Activated naive CD4-positive, alpha-beta T cell treated with anti-CD3 and anti-CD28 coated beads, Interleukin-2, amount 10 ng/mL, durations not matched to agents 7 days and 5 days (primary cell): ENCODE measurements at places on chromosomes 13 and 19.

- H3K27ac ChIP-seq = no peak overlapping the region
- no peaks in the 10 kb centered on the region for H3K27me3 ChIP-seq
- no peak for DNase-seq
- no peaks in the 10 kb centered on the region for H3K4me1 ChIP-seq
- H3K36me3 ChIP-seq = no peaks in the 10 kb centered on the region
These were observed 809.5 kb upstream of the SLITRK6 start for GRCh38 chr13:86608701-86609100.

- H3K27me3 ChIP-seq = peaks cover 6% of the 10 kb centered on the region
- no peak for DNase-seq
- H3K36me3 ChIP-seq = no peaks in the 10 kb centered on the region
- no peaks in the 10 kb centered on the region for H3K4me1 ChIP-seq
These were observed 140.5 kb upstream of the VSTM2B start for GRCh38 chr19:29385191-29385795.

DNA sequence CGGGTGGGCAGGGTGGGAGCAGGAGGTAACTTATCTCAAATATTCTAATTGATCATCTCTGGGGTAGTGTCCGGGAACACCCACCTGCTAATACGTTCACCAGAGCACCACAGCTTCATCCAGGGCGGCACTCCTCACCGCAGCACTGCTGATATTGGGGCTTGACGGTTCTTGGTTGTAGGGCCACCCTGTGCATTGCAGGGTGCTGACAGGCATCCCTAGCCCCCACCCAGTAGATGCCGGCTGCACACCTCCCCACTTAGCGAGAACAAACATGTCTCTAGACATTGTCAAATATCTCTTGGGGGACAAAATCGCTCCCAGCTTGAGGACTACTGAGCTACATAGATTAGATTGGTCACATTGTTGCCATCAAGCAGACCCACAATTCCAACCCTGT is 73.9 kb upstream of the WASF3 start:
- no peak overlapping the region for H3K4me3 ChIP-seq
- H3K36me3 ChIP-seq = no peaks in the 10 kb centered on the region
- H3K27ac ChIP-seq = no peak overlapping the region
- DNase-seq = no peak
- H3K4me1 ChIP-seq = peaks cover 11% of the 10 kb centered on the region

GRCh38 chr19:51082611-51083010 is at the start of gene KLK14:
Gene KLK14 (minus strand): TSS chr19:51082887. CDS start chr19:51082614, 273 bp downstream.
- no peak within 1 kb of the TSS for H3K4me3 ChIP-seq
- no peak within 1 kb of the TSS for H3K27ac ChIP-seq
- no peaks in the 10 kb centered on the region for H3K4me1 ChIP-seq
- H3K36me3 ChIP-seq = no peaks in the 10 kb centered on the region

DNA sequence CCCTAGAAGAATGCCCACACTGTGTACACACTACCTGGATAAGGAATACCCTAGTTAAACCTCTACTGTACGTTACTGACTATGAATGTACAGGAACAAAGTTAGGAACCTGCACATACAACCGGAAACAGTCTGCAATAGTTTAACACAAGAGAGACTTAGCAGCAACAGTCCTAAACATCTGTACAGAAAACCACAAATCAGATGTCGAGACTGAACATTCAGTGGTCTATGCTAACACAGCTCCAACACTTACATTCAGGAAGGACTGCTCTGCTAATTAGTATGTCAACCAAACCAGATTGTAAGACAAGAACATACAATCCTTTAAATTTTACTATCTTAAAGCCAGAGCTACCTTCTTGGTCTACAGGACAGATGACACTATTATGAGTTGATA is 104.9 kb downstream of the ZNF429 start:
- DNase-seq = no peak
- no peaks in the 10 kb centered on the region for H3K36me3 ChIP-seq
- no peak overlapping the region for H3K27ac ChIP-seq
- no peak overlapping the region for H3K4me3 ChIP-seq
- peaks cover under 1% of the 10 kb centered on the region for H3K4me1 ChIP-seq

DNA sequence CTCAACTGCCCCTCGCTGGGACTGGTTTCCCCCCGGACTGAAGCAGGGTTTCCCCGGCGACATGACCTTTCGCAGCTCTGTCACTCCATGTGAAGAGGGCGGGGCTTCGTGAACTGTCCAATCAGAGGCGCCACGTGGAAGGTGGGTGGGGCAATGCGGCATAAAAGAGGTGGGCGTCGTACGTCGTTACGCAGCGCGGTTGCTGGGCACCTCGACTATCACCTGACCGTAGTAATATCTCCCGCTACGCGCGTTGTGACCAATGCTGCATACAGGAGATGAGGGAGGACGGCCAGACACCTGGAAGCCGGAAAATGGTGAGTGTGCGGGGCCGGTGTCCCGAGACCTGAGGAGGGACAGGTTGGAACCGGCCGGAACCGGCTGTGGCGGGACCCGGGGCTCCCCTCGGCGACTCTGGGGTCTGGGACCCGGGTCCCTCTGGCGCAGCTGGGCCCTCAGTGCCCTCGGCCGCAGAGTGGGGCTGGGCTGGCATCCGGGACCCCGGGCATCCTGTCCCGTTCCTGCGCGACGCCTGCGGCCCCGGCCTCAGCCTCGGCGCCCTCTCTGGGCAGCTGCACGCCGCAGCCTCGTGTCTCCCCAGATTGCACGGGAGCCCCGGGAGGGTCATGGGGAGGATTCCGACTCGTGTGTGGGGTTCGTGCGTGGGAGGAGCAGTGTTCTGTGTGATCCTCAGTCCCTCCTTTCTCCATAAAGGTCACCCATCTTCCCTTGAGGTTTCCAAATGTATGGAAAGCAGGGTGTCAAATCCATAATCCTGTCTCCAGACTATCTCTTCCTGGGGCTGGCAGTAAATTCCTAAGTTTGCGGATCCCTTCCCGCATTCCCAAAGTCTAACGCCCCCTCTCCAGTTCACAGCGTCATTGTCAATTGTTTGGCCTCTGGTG is 32.2 kb downstream of the ZNF136 start:
- peak; percentile 68 for DNase-seq
- peaks cover 4% of the 10 kb centered on the region for H3K27me3 ChIP-seq
- H3K4me3 ChIP-seq = peak overlapping the region; percentile 65
- peaks cover 21% of the 10 kb centered on the region for H3K4me1 ChIP-seq
- H3K36me3 ChIP-seq = peaks cover 41% of the 10 kb centered on the region

- no peaks in the 10 kb centered on the region for H3K36me3 ChIP-seq
- no peak for DNase-seq
- H3K27ac ChIP-seq = peak overlapping the region; percentile 42
- H3K4me3 ChIP-seq = peak overlapping the region; percentile 32
- H3K4me1 ChIP-seq = peaks cover 24% of the 10 kb centered on the region
These were observed 24.1 kb downstream of the RFX2 start for GRCh38 chr19:6086068-6086788.

- H3K27ac ChIP-seq = no peak overlapping the region
- H3K27me3 ChIP-seq = no peaks in the 10 kb centered on the region
- no peaks in the 10 kb centered on the region for H3K36me3 ChIP-seq
- H3K4me1 ChIP-seq = no peaks in the 10 kb centered on the region
- DNase-seq = no peak
These were observed 955.7 kb upstream of the SLC10A2 start for GRCh38 chr13:104021806-104022397.

GRCh38 chr13:35554972-35555623 is 78.6 kb upstream of the MAB21L1 start:
- no peaks in the 10 kb centered on the region for H3K36me3 ChIP-seq
- H3K4me1 ChIP-seq = no peaks in the 10 kb centered on the region
- H3K4me3 ChIP-seq = no peak overlapping the region
- H3K27ac ChIP-seq = no peak overlapping the region

GRCh38 chr13:99153219-99153618 is 47.4 kb upstream of the UBAC2 start:
- no peak for DNase-seq
- no peaks in the 10 kb centered on the region for H3K36me3 ChIP-seq
- no peak overlapping the region for H3K4me3 ChIP-seq
- H3K27me3 ChIP-seq = peaks cover 4% of the 10 kb centered on the region
- H3K27ac ChIP-seq = no peak overlapping the region

DNA sequence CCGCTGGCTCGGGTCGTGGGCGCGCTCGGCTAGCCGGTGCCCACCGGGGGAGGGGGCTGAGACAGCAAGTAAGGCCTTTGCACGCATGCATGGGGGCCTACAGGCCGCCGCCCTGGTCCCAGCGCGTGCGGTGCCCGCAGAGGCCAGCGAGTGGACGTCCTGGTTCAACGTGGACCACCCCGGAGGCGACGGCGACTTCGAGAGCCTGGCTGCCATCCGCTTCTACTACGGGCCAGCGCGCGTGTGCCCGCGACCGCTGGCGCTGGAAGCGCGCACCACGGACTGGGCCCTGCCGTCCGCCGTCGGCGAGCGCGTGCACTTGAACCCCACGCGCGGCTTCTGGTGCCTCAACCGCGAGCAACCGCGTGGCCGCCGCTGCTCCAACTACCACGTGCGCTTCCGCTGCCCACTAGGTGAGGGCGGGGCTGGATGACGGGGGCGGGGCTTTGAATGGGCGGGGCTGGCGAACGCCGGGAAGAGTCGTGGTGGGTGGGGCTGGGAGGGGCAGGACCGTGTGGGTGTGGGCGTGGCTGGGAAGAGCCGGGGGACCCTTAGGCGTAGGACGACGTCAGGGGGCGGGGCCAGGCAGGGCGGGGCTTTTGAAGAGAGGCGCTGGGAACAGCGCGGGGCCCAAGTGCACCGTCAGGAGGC is 2.1 kb downstream of the CILP2 start:
- peak overlapping the region; percentile 52 for H3K4me3 ChIP-seq
- H3K27me3 ChIP-seq = peaks cover 76% of the 10 kb centered on the region
- no peaks in the 10 kb centered on the region for H3K36me3 ChIP-seq

DNA sequence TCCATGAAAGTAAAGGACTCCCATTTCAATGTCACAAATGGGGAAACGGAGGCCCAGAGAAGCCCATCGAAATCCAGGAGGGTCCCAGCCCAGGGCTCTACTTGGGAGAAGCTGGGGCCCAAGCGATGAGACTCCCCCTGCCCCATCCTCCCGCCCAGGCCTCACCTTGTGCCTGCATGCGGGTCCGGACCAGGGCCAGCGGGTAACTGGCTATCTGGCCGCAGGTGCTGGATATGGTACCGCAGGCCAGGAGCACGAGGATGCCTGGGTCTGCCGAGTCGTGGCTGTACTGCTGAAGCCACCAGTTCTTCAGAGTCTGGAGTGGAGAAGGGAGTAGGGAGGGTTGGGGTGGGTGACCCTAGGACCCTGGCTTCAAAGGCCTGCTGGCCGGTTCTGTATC is 10.4 kb upstream of the SLC25A41 start:
- DNase-seq = no peak
- H3K4me1 ChIP-seq = no peaks in the 10 kb centered on the region

DNA sequence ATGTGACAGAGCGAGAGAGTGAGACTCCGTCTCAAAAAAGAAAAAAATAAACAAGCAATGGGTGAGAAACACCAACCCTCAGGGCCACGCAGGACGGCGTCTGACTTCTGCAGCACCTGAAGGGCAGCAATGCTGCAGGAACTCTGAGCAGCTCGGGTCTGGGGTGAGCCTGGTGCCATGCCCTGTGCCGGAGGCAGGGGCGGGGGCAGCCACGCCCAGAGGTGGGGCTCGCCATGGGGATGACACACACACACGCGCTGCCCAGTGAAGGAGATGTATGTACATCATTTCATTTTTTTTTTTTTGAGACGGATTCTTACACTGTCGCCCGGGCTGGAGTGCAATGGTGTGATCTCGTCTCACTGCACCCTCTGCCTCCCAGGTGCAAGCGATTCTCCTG is 24.3 kb downstream of the GPX4 start:
- H3K27ac ChIP-seq = no peak overlapping the region
- peaks cover 28% of the 10 kb centered on the region for H3K36me3 ChIP-seq
- no peaks in the 10 kb centered on the region for H3K27me3 ChIP-seq
- H3K4me1 ChIP-seq = peaks cover 27% of the 10 kb centered on the region
- peak overlapping the region; percentile 38 for H3K4me3 ChIP-seq

DNA sequence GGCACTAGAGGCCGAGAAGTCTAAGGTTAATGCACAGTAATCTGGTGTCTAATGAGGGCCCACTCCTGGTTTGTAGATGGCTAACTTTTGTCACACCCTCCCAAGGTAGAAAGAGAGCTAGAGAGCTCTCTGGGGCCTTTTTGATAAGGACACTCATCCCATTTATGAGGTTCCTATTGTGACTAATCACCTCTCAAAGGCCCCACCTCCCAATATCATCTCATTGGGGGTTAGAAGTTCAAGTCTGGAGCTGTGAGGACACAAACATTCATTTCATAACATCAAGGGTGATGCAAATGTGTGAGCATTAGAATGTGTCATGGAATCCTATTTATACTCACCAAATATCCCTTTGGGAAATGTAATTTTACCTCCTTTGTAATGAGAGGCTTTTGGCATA is 79.2 kb upstream of the SLC10A2 start:
- no peaks in the 10 kb centered on the region for H3K27me3 ChIP-seq
- no peaks in the 10 kb centered on the region for H3K4me1 ChIP-seq
- H3K36me3 ChIP-seq = no peaks in the 10 kb centered on the region
- no peak for DNase-seq

DNA sequence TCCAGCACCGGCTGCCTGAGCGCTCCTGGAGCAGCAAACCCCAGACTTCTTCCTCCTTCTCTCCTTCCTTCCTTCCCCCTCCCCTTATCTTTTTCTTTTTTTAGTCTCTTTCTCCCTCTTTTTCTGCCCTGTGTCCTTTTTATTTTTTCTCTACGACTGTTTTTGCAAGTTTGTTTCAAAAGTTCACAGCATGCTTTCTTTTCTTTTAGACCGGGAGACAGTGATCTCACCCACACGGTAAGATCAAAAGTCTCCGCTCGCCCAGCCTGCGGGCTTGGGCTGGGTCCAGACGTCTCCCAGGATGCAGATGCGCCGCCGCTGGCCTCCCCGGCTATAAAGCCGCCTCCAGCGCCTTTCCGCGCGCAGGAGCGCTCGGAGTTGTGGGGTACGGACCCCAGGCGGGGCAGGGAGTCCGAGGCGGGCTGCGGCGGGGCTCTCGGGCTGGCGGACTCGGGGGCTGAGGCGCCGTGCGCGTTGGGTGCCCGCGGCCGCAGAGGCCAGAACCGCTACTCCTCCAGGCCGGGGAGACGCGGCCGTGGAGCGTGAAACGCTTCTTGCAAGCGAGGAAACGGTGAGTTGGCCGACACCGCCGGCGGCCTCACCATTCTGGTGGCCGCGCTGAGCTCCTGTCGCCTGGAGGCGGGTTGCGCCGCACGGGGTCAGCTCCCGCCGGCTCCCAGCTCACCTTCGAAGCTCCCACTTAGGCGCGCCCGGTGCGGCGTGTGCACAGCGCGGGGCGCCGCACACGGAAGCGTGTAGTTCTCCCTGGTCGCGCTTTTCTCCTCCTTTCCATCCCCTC is 2.0 kb upstream of the TSHZ3 start:
- peak overlapping the region; percentile 81 for H3K4me3 ChIP-seq
- H3K4me1 ChIP-seq = peaks cover 35% of the 10 kb centered on the region
- no peak for DNase-seq
- peaks cover 94% of the 10 kb centered on the region for H3K27me3 ChIP-seq
- peak overlapping the region; percentile 51 for H3K27ac ChIP-seq

- H3K4me1 ChIP-seq = no peaks in the 10 kb centered on the region
- H3K36me3 ChIP-seq = no peaks in the 10 kb centered on the region
- no peak overlapping the region for H3K4me3 ChIP-seq
- no peaks in the 10 kb centered on the region for H3K27me3 ChIP-seq
- no peak for DNase-seq
These were observed 212.4 kb downstream of the URI1 start for GRCh38 chr19:30154410-30154809.

GRCh38 chr19:29445246-29445645 is 80.5 kb upstream of the VSTM2B start:
- H3K4me1 ChIP-seq = no peaks in the 10 kb centered on the region
- no peak overlapping the region for H3K4me3 ChIP-seq
- H3K27ac ChIP-seq = no peak overlapping the region
- H3K27me3 ChIP-seq = no peaks in the 10 kb centered on the region
- no peaks in the 10 kb centered on the region for H3K36me3 ChIP-seq
- no peak for DNase-seq

- no peaks in the 10 kb centered on the region for H3K36me3 ChIP-seq
- no peaks in the 10 kb centered on the region for H3K27me3 ChIP-seq
- H3K4me1 ChIP-seq = peaks cover 31% of the 10 kb centered on the region
- no peak overlapping the region for H3K27ac ChIP-seq
- no peak overlapping the region for H3K4me3 ChIP-seq
These were observed 62.2 kb downstream of the SPATA13 start for GRCh38 chr13:24222756-24223155.
